ENCODE measurements at places on chromosomes 12 and 14. TPM values are rescaled to one million over a fixed set of nuclear protein-coding genes. Genes with fewer than 3 reads are reported as not detected.

Gene MANSC4
- polyA plus RNA-seq = not detected

Gene LALBA
- 0.16 TPM for polyA plus RNA-seq

Gene KLRC2
- not detected for polyA plus RNA-seq

Gene TMEM132D
- polyA plus RNA-seq = 2.0 TPM

Gene FAM234B
- polyA plus RNA-seq = 0.66 TPM

Gene KRT6C
- polyA plus RNA-seq = 0.18 TPM

Gene RND1
- polyA plus RNA-seq = 78.5 TPM

GRCh38 chr12:117031843-117032592 is 67.2 kb downstream of the TESC start:
- DNase-seq = no peak

- no peak for DNase-seq
These were observed 5.9 kb upstream of the CACNB3 start for GRCh38 chr12:48812389-48812788.

DNA sequence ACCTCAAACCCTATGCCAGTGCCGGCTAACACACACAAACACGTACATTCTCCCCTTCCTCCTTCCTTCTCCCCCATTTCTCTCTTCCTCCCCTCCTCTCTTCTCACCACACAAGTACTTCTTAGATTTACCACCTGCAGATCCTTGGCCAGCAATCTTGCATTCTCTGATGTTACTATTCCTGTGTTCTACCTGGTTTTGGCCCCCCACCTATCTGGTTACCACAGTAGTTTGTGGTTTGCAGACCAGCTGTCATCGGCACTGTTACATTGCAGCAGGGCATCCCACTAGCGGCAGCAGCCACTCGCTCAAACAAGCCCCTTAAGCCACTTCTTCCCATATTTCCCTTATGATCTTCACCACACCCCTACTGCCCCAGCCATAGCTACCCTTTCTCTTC is 3.9 kb downstream of the ABHD4 start:
- no peak for DNase-seq

DNA sequence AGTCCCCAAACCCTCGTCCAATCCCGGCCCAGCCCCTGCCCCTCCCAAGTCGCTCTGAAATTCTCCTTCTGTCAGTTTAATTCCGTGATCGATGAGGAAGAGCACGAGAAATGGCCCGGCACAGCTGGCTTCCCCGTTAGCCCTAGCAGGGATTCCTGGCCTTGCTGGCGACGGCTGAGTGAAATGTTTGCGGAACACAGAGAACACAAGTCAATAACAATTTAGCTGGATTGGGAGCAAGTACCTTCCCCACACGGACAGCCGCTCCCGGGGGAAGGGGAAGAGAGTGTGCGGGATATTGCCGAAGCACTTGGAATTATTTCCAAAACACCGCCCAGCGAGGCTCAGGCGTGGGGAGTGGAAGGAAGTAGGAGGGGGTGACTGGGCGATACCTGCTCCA is 134.6 kb downstream of the RBM19 start:
- DNase-seq = no peak

DNA sequence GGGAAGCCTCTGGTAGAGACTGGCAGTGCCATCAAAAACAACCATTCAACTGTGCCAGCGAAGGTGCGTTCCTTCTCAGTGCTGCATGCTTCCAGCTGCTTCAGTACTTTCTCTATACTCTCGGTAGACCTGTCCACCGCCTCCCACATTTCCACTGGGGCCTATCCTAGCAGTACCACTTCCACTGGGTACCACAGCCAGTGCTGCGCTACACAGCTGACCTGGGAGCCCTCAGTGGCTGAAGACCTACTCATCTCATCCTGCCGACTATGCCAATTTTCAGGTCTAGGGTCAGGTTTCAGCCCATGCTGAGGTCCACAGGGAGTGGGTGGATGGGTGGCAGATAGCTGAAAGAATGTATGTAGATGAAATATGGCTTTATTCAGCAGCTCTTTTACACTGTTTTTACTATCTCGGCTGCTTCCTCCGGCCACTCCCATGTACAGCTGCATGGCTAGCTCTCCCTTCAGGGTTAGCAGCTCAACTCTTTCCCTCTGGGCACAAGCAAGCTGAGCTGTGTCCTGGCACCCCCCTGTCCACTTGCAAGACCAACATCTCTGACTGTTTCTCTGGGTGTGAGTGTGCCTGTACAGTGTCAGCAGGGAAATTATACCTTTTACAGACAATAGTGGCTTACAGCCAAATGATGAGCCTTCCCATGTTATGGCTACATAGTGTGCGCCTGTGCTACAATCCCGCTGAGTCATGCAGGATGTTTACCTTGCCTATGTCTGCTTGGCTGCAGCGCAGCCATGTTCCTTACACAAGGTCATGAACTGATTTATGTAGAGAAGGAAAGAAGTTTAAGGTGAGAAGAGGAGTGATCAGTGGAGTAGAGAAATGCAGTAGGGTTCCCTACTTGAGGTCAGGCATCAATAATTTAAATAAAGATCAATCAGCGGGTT is 125.7 kb upstream of the DDHD1 start:
- DNase-seq = no peak

GRCh38 chr12:86711731-86712130 is 455.5 kb upstream of the MGAT4C start:
- no peak for DNase-seq

- no peak for DNase-seq
These were observed 156.3 kb downstream of the PELI2 start for GRCh38 chr14:56274556-56274955.

DNA sequence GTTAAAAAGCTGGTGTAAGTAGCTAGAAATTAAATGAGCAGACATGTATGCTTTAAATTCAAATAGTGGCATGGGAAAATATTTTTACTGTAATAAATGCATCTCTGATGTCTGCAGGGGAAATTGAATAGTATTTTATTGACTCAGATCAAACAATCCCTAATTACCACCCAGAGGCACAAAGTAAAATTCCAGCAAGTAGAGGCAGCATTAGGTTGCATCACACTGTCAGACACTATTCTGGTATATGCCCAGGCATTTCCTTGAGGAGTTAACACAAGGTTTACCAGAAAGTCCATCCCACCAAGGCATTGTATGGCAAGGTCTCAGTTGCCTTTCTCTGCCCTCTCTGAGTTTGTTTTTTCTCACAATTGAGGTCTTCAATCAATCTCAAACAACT is 201.6 kb upstream of the KITLG start:
- DNase-seq = no peak

- DNase-seq = no peak
These were observed 6.9 kb downstream of the KCNA5 start for GRCh38 chr12:5050542-5050941.

GRCh38 chr14:33184587-33184986 is 245.9 kb downstream of the NPAS3 start:
- DNase-seq = no peak

DNA sequence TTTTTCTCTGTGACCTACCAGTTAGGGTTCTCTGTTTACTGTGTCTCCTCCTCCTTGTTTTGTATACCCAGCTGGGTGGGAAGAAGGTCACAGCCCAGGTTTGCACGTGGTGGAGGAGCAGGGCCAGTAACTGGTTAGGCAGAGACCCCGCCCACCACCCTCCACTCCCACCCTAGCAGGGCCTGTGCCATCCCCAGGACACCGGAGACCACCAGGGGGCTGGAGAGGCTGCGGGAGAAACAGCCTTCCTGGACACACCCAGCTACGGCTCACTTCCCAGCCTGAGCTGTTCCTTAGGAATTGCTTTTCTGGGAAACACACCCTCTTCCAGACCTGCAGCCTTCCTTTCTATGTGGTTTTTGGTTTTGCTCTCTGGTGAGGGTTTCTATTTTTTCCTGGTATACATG is 21.1 kb downstream of the BDKRB2 start:
- DNase-seq = peak; percentile 61

- DNase-seq = no peak
These were observed 108.8 kb downstream of the KITLG start for GRCh38 chr12:88471331-88472045.

DNA sequence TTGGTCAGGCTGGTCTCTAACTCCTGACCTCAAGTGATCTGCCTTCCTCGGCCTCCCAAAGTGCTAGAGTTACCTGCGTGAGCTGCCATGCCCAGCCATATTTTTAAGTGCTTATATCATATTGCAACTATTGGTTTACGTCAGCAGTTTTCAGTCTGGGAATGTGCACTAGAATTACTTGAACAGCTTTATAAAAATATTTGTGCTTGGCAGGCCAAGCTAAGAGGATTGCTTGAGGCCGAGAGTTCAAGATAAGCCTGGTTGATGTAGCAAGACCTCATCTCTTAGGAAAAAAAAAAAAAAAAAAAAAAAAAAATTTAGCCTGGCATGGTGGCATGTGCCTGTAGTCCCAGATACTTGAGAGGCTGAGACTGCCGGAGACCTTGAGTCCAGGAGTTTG is 17.1 kb downstream of the KIAA0586 start:
- peak; percentile 20 for DNase-seq

DNA sequence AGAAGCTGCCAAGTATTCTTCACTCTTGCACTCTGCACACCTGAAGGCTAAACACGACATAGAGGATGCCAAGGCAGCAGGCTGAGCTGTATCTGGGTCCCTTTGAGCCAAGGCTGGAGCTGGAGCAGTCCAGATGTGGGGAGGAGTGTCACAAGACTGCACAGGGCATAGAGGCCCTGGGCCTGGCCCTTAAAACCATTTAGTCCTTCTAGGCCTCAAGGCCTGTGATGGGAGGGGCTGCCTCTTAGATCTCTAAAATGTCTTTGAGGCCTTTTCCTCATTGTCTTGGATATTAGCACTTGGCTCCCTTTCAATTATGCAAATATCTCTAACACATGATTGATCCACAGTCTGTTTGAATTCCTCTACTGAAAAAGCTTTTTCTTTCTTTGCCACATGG is 28.0 kb upstream of the C14orf132 start:
- DNase-seq = no peak
